ENCODE measurements at places on chromosomes 16 and 17.
A peak's percentile ranks its signal among the peaks of the same experiment; 100 is the strongest.

DNA sequence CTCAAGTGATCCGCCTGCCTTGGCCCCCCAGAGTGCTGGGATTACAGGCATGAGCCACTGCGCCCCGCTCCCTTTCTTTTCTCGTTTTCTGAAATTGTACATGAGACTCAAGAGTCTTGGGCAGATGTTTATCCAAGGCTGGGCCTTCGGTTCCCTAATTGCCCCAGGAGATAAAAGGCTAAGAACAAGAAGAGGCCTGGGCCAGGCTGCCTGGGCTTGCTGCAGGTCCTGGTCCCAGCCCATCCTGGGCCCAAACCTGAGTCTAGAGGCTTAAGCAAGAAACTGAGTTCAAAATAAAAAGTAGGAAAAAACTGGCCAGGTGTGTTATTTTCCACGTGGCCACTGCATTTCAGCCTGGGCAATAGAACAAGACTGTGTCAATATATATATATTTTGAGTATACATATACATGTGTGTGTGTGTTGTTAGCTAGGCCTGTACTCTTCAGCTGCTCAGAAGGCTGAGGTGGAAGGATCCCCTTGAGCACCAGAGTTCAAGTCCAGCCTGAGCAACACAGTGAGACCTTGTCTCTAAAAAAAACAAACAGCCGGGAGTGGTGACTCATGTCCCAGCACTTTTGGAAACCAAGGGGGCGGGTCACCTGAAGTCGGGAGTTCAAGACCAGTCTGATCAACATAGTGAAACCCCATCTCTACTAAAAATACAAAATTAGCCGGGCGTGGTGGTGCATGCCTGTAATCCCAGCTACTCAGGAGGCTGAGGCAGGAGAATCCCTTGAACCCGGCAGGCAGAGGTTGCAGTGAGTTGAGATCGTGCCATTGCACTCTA lies 6.8 kb upstream of the CLUH start:
- no peak for DNase-seq

GRCh38 chr16:11118479-11118878 lies 137.5 kb downstream of the SOCS1 start:
- DNase-seq: no peak

DNA sequence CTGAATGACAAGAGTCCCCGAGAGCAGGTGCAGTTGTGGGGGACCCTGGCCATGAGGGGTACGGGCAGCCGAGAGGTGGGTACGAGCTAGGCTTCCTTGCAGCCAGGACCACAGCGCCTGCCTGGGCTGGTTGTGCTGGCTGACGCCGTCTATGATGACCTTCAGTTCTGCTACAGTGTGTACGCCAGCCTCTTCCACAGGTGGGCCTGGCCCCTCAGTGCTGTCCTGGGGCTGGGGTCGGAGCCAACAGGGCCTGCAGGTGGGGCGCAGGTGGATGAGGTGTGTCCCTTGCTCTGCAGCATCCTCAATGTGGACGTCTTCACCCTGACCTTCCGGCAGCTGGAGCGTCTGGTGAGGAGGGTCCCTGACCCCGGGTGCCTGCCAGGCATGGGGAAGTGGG lies 7.2 kb downstream of the TSR3 start:
- no peak for DNase-seq

DNA sequence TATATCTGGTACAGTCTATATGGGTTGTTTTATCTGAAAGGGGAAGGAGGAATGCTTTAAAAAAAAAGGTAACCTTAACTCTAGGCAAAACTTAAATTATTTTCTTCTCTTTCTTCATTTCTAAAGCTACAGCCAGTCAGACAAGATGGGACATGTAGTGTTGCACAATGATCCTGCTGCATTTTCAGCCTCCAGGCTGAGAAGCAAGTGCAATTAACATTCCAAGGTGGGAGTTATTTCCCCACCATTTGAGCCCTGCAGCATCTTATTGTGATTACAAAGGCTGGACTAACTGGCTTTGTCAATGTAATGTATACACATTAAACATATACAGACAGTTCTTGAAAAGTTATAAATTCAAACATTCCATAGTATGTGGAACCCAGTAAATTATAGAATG lies 22.6 kb upstream of the NF1 start:
- DNase-seq: no peak

GRCh38 chr17:74201250-74201649 lies 2.2 kb upstream of the RPL38 start:
- peak; percentile 61 for DNase-seq

- peak; percentile 37 for DNase-seq
Observed at GRCh38 chr16:9395958-9396359, 304.5 kb downstream of the HAPSTR1 start.

DNA sequence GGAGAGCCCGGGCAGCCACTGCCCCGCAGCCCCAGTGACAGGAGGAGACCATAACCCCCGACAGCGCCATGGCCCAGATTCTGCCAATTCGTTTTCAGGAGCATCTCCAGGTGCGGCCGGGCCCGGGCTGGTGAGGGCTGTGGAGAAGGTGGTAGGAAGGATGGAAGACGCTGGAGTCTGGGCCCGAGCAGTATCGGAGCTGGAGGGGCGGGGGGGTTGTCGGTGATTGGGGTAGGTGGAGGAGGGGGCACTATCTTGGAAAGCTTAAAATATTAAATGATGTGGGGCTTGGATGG lies 317 bp downstream of the CLTC start:
- DNase-seq: no peak

- DNase-seq: peak; percentile 72
Observed at GRCh38 chr17:7650509-7651096, at the start of gene ATP1B2. ATP1B2 (plus strand) TSS chr17:7650926; CDS start chr17:7651519, 593 bp downstream.

- DNase-seq: no peak
Observed at GRCh38 chr17:59707971-59708430, 547 bp downstream of the VMP1 start.

DNA sequence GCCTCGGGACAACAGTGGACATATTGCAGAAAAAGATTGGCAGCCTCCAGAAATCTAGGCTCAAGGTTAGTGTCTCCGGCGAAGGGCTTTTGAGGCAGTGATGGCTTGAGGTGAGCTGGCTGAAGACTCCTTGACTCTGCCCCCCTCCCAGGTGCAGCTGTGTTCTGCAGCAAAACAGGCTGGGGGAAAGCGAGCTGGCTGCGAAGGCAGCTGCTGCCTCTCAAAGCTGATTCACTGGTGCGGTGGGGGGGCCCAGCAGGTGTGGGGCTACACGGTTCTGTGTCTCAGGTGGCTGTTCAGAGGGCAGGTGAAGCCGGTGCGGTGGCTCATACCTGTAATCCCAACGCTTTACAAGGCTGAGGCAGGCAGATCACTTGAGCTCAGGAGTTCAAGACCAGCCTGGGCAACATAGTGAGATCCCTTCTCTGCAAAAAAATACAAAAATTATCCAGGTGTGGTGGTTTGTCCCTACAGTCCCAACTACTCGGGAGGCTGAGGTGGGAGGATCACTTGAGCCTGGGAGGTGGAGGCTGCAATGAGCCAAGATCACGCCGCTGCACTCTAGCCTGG lies 22.9 kb downstream of the C16orf96 start:
- DNase-seq: no peak

DNA sequence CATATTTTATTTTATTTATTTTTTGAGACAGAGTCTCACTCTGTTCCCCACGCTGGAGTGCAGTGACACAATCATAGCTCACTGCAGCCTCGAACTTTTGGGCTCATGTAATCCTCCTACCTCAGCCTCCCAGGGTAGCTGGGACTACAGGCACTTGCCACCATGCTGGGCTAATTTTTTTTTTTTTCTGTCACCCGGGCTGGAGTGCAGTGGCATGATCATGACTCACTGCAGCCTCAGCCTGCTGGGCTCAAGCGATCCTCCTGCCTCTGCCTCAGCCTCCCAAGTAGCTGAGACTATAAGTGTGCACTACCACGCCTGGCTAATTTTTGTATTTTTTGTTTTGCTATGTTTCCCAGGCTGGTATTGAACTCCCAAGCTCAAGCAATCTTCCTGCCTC lies 17.1 kb downstream of the UNC45B start:
- no peak for DNase-seq

- DNase-seq: no peak
Observed at GRCh38 chr17:34533806-34534527, 45.4 kb upstream of the TMEM132E start.

DNA sequence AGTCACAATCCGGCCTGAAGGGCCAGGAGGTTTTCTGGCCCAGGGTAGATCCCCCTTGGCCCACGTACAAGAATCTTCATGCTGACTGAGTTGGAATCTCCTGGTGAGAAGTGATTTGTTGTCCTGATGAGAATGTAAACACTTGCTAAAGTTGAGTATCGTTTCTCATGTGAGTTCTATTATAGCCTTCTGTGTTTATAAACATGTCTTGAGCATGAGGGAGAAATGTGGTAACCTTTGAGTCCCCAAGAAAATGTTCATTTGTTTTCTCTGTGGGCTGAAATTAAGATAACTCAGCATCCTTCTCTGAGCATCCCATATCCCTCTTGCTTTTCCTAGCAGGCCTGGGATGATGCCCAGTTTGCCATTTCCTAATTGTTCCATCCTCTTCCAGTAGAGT lies 204.8 kb downstream of the FTO start:
- no peak for DNase-seq

DNA sequence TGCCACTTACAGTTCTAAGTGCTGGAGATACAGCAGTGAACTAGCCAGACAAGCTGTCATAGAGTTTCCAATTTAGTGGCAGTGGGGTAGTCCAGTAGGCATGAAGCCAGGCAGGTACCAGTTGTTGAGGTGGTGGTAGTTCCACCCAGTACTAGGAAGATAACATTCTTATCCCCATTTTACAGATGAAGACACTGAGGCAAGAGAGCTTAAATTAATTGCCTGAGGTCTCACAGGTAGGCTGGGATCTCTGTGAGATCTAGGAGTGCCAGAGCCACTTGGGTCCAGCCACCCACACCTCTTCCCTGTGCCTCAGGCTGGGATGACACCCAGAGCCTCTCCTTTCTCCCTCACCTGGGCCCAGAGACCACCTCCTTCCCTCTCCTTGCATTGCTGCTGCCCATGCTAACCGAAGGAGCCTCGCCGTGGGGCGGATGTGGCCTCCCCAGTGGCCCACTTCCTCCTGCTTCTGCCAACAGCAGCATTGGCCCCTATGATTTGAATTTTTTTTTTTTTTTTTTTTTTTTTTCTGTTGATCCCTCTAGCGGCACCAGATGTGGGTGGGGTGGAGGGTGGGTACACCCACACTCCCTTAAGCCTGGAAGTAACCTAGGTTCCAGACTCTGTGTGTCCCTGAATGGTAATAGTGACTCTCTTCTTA lies 114.0 kb downstream of the PRKCB start:
- peak; percentile 56 for DNase-seq

DNA sequence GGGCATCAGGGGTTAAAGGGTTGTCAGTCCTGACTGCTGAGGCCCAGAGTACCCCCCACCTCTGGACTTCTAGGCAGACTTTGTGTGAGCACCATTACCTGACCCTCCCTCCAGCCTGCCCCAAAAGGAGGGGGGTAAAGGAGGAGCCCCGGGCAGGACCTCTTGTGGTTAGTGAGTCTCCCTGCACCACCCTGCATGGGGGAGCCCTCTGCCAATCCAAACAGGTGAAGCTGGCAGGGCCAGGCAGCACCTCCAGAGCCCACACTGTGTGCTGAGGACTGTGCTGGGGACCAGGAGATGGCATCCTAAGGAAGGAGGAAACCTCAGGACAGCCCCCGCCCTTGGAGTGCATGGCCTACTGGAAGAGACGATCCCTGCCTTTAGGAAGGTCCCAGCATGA lies 2.6 kb upstream of the KRT14 start:
- no peak for DNase-seq

- DNase-seq: peak; percentile 70
Observed at GRCh38 chr16:85376292-85377095, 236.6 kb upstream of the GSE1 start.

DNA sequence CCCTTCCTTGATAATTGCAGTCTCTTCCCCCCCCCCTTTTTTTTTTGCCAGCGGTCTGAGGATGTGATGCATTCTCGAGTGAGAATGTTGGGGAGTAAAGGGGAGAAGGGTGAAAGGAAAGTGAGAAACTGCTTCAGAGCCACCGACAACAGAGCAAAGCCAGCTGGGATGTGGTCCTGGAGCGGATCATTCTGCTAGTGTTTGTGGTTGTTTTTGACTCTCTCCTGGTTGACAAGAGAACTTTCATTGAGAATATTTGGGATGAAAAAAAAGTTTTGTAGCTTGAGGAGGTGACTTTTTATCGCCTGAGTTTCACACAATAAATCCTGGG lies 1.3 kb downstream of the NF1 start:
- no peak for DNase-seq

DNA sequence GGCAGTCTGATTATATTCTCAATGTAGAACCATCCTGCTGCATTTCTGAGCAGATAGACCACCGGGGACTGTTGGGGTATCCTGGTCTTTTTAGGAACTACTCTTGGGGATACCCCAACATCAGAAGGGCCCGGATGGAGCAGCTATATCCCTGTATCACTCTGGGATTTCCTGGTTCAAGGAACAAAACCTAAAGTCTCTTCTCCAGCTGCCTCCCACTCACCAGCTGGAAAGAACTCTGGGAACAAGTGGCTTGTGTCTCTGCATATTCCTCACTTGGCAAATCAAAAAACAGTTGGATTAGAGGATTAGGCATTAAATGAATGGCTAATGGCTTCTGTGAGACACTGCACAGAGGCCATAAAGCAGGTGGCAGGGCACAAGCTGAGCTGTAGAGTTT lies 62.3 kb upstream of the HS3ST2 start:
- no peak for DNase-seq

DNA sequence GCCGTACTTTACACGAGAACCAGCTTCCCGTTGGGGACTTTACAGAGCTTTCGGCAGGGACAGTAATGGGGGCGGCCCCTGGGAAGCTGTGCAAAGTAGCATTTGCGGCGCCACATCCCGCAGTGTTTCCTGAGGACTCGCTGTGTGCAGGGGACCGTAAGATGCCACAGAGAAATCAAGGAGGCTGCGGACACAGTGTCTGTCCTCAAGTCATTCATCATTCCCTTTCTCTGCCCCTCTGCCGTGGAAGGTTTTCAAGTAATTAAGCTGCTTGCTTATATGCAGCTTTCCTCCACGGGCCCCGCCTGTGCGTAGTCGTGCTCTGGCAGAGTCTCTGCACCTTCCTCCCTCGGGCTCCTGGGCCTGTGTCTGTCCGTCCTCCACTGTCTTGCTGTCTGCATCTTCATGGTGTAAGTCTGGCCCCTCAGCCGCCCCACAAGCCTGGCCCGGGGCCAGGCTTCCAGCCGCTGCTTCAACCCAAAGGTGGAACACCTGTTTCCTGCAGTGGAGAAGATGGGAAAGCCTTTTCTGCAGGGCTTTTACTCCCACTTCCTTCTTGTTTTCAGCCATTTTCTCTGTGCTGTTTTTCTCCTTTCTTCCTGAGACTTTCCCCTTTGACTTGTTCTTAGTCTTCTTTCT lies 216.9 kb upstream of the CHMP6 start:
- no peak for DNase-seq

- DNase-seq: peak; percentile 30
Observed at GRCh38 chr17:58318065-58318481, 10.5 kb downstream of the TSPOAP1 start.
